ENCODE measurements at places on chromosomes 12 and 14.

DNA sequence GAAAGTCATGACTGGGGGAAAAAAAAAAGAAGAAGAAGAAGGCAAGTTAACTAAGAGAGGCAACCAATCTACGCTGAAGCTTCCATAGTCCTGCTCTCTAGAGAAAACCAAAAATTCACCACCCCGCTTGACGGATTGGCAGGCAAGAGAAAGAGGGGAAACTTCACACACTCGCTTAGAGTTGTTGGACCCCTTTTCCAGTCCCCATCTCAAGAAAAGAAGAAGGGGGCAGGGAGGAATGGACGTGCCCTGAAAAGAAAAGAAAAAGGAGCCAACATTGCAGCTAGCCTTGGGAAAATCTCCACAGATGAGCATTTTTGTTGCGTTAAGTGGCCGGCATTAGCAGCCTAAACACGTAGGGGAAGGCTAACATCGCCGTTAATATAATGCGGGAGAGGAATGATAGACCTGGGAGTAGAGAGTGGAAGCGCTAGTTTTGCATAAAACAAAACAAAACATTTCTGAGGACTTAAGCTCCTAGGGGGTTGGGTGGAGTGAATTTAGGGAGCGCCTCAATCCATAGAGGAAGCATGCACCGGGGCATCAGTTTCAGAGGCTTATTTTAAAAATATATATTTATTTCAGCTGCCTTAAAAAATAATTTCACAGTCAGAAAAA, 11.3 kb upstream of the FOXG1 start:
- no peak for DNase-seq

- DNase-seq, result no peak
These were observed 16.3 kb upstream of the TBC1D30 start for GRCh38 chr12:64808110-64808509.

DNA sequence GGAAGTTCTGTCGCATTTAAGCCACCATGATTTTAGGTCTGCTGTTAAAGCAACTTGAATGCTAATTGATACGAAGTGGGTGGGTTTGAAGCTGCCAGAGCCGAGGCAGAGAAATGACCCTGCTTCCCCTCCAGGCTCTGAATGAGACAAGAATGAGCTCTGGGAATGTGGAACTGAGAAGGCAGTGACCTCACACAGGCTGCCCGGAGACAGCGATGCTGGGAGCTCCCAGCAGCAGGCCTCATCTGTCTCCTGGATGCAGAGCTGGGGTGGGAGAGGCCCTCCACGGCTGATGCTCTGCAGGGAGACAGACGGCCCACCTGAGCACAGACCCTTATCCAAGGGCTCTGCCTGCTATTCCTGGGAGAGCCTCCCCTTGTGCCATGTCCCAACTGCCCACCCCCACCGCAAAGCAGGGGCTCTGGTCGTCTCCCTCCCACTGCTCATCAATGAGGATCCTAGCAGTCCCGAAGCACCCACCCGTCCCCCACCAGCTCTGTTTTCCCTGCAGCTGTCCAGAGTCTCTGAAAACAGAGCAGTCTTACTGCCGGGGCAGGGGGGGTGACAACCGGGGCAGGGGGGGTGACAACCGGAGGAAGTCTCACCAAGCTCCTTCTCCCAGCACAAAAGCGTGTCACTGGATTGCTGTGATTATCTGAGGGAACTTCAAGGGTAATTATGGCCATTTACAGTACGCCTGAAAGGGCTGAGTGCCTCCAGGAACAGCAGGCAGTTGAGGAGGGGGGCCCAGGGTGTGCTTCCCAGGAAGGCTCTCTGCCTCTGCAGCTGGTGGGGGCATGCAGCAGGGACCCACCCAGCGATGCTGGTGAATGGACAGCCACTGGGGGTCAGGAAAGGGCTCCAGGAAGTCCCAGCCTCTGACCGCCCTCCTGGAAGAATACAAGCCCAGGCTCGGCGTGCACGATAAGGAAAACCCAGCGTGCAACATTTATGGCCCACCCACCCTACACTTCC, 67.8 kb downstream of the CHGA start:
- no peak for DNase-seq

DNA sequence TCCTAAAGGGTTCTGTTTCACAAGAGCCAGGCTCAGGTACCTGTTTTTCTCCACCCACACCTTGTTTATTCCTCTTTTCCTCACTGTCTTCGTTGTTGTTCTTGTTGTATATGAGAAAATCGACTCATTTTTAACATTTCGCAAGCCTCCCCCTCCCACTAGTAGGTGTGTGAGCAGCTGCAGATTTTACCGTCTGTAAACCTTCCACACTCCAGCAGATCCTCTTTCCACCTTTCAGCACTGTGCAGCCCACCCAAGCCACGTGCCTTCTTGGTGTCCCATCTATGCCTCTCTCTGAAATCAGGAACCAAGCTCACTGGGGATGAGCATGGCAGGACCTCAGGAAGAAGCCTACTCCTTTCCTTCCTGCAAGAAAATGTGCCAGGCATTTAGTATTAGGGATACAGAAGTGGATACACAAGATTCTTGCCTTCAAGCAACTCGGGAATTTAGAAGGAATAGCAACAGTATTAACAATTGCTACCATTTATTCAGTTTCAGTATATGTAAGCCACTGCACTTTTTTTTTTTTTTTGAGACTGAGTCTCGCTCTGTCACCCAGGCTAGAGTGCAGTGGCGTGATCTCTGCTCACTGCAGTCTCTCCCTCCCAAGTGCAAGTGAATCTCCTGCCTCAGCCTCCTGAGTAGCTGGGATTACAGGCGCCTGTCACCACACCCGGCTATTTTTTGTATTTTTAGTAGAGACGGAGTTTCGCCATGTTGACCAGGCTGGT, 113.6 kb downstream of the CHST11 start:
- no peak for DNase-seq

DNA sequence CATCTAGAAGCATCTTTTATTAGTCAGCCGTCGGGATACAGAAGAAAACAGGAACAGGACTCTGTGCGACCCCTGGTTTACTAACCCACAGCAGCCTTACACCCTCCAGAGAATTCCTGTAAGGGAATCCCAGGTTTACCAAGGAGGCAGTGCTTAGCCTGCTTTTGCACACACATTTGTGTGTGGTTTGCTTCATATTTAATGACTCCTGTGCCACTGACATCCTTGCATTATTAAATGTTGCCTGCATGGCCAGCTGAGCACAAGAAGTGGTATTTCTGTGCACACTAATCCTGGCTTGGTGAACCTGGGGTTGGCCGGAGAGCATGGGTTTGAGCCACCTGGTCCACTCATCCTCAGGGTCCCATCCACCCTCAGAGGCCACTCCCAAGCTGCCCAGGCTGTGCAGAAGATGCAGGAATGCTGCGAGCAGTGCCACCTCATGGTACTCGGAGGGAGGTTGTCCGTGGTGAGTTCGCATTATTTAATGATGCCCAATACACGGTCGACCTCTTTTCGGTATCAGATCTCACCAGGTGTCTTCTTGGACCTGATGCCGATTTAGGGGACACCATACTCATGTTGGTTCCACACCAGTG, 152.4 kb upstream of the RTL1 start:
- DNase-seq, result peak; percentile 46

DNA sequence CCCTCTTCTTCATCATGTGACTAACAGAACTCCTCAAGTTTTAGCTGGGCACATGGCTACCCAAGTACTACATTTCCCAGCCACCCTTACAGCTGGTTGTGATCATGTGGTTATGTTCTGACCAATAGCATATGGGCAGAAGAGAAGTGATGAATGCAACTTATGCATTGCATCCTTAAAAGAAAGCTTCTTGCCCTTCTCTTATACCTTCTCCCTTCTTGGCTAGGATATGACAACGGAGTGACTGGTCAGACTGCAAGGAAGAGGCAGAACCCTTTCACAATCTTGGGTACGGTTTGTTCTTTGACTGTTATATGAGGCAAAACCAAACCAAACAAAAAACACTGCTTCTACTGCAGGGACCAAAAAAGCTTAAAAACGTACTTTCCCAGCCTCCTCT, 66.5 kb upstream of the MAX start:
- no peak for DNase-seq

GRCh38 chr14:106315436-106315835, 789.1 kb downstream of the TMEM121 start:
- DNase-seq, result no peak

DNA sequence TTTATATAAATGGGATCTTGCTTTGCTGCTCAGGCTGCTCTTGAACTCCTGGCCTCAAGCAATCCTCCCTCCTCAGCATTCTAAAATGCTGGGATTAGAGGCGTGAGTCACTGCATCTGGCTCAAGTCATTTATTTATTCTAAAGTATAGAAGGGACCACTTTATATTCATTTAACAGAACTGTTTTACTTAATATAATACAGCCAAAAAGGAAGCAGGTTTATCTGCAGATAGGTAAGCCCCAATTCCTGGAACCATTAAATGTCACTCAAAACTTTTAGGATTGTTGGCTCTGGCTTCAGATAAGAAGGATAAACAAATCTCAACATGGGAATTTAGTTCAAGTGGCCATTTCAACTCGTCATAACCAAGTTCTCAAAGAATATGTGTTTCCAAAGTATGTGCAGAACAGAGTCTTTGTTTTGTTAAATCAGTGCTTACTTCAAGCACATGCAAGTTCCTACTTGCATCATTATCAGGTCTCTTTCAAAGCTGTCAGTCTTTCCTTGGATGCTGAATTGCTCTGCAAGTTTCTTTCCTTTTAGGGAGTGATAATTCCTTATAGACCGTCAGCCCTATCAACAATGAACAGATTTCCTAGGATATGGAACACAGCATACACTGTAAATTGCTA, 60.4 kb downstream of the KITLG start:
- no peak for DNase-seq

GRCh38 chr14:94925416-94926173, 155.7 kb upstream of the GSC start:
- DNase-seq, result no peak

DNA sequence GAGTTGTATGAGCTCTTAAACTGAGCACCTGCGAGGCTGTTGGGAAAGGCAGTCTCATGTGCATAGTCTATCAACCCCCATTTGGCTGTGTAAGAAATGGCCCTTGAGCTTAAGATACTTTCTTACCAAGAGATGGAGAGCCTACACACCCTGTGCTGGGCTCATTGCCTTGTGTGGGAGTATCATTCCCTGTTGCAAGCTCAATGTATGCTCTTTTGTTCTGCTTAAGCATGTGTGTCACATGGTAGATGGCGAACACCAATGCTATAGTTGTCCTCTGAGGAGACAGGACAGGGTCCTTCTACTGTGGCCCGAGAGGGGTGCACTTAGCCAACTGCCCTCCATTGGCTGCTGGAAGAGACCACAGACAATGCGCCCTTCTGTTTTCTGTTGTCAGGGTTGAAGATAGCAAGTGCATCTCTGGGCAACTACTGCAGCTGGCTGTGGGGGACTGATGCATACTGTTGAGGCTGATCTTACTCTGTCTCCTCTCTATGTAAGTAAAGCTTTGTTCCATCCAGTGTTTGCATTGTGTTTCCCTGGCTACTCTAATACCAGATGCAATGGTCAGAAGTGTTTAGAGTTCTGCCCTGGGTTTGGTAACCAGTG, 79.5 kb downstream of the PTPRB start:
- DNase-seq, result no peak

DNA sequence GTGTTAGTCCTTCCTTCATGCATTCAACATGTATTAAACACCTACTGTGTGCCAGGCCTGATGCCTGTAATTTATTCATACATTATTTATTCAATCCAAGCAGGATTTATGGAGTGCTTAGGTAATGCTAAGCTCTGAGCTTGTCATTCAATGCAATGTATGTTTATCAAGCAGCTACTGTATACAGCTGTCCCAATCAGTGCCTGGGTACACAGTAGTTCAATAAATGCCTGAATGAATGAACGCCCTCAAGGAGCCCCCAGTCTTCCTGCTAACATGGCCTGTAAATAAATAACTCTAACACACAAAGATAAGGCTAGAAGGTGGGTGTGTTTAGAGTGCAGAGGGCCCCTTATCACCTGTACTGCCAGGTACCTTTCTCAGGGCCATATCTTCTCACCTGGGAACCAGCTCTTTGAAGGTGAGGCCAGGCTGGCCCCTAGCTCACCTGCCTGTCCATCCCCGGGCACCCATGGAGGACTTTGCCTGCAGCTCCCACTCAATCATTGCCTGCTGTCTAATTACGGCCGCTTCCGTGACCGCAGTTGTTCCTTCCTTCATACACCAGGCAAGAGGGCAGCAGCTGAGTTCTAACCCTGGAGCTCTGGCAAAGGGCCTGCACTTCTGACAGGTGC, 20.0 kb upstream of the KDM2B start:
- no peak for DNase-seq

DNA sequence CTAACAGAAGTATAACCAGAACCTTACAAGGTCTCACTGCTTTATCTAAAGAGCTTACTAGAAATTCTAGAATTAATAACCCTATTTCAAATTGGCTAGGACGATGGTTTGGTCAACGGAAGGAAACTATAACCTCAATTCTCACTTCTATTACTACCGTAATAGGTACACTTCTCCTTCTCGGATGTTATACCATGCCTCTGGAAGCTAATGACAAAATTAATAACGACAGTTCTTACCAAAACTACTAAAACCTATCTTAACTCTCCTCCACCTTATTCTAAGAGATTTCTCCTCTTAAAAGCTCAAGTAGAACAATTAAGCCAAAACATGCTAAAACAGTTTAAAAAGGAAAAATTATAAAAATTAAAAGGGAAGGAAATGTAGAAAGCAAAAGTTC, 23.7 kb upstream of the UBC start:
- DNase-seq, result no peak

- DNase-seq, result no peak
These were observed 154.1 kb upstream of the ARID2 start for GRCh38 chr12:45575417-45575816.

DNA sequence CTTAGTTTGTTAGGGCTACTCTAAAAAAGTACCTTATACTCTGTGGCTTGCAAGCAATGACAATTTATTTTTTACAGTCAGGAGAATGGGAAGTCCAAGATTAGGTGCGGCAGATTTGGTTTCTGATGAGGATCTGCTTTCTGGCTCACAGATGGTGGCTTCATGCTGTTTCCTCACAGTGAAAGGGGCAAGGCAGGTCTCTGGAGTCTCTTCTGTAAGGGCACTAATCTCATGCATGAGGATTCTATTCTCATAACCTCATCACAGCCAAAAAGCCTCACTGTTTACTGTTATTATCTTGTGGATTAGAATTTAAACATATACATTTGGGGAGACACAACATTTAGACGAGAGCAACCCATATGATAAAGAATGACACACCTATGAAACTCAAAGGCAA, 1957.4 kb upstream of the SEL1L start:
- no peak for DNase-seq

DNA sequence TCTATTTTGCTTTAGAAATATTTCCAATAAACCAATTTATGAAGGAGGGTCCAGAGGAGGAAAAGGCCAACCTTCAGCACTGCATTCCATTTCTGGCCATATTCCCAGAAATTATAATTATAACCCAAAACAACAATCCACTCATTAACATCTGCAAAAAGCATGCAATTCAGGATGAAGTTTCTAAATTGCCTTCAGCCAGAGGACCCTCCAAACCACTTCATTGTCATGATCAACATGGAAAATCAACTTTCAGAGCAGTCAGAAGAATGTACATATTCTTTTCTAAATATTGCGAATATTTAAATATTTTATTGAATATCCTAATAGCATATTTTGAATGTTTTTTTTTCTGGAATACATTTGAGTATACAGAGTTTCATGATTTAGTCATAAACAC, 332.6 kb upstream of the TMEM132C start:
- no peak for DNase-seq

Measured in aorta (tissue), 5 donors.